Motor neuron (in vitro differentiated cells): ENCODE measurements at places on chromosomes 6 and 20.

GRCh38 chr6:128079021-128079420, 178.2 kb upstream of the THEMIS start:
- no peak for ATAC-seq

DNA sequence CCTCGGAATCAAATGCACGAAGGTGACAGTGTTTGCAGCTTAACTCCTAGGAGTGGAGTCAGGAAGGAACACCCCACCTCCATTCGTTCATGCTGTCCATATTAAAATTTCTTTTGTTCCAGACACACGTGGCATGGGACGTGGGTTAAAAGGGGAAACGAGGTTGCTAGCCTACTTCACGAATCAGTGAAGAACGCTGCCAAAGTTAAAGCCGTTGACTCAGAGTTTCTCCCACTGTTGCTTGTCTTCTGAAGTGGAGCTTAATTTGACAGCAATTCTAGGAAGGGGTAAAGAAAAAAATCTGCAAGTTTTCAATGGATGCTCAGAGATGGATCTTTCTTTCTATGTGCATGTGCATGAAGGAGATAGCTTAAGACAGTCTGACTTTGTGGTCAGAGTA, 499.1 kb downstream of the CD83 start:
- ATAC-seq: no peak

DNA sequence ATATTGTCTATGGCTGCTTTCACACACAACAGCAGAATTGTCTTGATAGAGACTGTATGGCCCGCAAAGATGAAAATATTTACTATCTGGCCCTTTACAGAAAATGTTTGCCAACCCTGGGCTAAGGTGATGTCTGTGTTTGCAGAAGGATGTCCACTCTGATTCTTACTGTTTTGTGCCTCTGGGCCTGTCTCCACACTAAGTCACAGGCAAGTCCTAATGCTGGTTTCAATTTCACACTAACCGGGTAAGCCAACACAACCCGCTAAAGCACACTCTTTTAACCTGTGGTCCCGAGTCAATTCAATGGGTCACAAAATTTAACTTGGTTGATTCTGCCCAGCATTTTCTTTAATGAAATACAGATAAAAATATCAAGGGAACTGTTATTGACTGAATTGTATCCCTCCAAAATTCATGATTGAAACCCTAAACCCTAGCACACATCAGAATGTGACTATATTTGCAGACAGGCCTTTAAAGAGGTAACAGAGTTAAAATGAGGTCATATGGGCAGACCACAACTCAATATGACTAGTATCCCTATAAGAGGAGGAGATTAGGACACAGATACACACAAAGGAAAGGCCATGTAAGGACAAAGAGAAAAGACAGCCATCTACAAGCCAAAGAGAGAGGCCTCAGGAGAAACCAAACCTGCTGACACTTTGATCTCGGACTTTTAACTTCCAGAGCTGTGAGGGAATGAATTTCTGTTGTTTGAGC, 78.4 kb downstream of the FYN start:
- no peak for ATAC-seq

DNA sequence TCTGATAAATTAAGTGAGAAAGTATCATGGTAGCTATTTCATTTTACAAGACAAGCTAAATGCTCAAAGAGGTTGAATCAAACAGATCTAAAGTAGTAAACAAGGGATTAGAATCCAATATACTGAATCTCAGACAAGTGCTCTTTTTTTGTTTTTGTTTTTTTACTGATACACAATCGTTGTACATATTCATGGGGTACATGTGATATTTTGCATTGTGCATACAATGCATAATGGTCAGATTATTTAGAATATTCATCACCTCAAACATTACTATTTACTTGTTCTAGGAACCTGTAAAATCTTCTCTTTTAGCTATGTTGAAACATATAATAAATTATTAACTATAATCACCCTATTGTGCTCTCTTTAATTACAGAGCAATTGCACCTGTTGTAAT, 57.0 kb upstream of the HCRTR2 start:
- ATAC-seq: no peak

GRCh38 chr20:47982574-47983360, 197.5 kb upstream of the SULF2 start:
- ATAC-seq: no peak

DNA sequence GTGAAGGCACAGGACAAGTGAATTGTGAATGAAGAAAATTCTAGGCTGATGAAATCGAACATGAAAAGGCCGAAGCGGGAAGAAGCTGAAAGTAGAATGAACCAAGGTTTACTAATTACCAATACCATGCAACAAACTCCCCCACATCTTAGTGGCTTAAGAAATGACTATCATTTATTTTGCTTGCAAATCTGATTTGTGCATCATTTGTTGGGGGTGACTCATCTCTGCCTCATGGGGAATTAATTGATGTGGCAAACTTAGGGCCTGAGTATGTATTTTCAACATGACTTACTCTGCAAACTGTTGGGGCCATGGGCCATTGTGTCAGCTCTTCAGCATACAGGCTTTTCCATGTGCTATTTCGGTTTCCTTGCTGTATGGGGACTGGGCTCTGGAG, 26.8 kb downstream of the PPP1R14C start:
- peak; percentile 47 for ATAC-seq

DNA sequence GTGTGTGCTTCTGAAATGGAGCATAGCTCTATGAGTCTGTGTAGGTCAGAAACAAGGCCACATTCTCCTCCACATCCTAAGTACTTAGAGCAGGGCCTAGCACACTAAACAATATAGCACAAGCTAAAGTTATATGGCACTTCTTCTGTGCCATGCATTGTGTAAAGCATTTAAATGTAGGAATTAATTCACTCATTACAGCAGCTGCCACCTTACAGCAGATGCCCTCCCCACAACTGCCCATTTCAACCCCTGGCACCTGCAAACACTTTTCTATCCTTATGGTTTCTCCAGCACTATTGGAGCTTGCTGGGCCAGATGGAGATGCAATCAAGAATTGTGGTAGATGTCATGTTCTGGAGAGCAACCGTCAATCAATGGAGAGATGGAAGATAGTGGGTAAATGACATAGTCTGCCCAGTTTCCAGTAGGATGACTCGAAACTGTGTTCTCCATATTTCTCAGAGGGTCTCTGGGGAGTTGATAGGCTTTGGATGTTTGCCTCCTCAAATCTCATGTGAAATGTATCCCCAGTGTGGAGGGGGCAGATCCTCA, 373.7 kb downstream of the DOK5 start:
- ATAC-seq: no peak

GRCh38 chr20:1883986-1884385, 11.2 kb upstream of the SIRPA start:
- peak; percentile 72 for ATAC-seq

- ATAC-seq: no peak
These were observed 193.5 kb upstream of the PLN start for GRCh38 chr6:118354641-118355040.

DNA sequence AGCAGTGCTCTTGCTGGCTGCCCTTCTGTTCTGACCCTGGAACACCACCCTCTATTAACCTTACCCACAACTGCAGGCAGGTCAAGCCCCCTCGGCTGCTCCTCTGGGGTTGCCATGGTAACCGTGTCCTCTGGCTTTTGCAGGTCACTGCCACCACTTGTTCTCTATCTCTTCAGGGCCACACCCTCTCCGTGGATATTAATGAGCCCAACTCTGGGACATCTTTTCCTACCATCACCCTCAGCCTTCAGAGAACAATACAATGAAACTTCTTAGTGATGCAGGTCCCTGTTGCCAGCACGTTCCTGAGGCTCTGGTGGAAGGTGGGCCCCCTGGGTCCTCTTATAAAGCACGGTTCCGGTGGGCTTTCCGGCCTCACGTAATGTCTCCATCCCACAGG, 30.8 kb upstream of the MICB start:
- no peak for ATAC-seq

DNA sequence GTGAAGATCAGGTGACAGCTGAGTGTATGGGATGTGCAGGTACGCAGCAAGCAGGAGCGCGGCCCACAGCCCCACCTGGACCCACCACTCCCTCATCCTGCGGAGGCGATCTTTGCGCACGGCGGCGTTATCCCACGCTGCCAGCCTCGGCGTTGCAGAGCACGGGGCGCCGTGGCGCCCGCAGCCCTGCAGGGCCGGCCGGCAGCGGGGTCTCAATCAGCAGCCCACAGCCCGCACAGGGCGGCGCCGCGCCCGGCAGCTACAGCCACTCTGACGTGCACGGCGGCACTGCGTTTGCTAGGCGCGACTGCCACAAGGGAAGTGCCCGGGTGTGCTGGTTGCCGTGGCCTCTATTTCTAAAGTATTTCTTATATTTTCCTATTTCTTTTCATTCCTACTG, 46.9 kb downstream of the LAMA2 start:
- no peak for ATAC-seq

GRCh38 chr20:23147964-23148730, 62.0 kb upstream of the CD93 start:
- ATAC-seq: peak; percentile 67

DNA sequence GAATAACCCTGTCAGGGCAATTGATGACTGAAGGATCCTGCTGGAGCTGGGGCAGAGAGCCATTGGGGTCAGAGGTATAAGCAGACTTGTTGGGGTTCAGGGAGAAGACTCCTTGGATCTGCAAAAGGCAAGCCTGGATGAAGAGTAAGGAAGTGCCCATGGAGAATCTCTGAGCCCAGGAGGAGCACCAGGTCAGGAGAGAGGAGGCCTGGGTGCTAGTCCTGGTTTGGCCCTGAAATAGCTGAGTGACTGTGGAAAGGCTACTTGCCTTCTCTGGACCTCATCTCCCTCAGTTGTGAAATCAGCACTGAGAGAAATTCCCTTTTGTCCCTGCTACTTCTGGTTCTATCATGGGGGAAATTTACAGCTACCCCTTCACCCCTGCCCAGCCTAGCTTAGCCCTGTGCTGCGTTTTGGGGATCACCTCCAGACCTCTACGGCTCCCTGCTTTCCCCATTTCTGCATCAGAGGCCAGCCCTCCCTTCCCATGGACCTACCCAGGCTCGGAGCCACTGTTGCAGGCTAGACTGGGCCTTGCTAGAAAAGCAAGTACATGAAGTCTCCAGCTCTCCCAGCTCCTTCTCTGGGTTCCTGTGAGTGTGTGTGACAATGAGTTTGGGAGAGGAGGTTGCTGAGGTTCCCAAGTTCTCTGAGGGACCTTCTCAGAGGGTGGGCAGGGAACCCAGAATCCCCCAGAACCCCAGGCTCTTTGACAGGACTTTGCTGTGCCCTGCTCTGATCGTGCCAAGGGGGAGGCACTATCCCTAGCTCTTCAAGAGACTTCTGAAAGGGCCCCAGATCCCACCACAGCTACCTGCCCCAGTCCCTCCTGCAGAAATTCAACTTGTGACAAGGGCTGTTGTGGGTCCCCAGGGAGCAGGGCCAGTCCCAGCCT, 2.3 kb upstream of the NCR2 start:
- no peak for ATAC-seq

- no peak for ATAC-seq
These were observed 183.1 kb downstream of the UBE3D start for GRCh38 chr6:82882363-82883023.

GRCh38 chr20:50023116-50023805, 40.5 kb downstream of the SNAI1 start:
- ATAC-seq: no peak

DNA sequence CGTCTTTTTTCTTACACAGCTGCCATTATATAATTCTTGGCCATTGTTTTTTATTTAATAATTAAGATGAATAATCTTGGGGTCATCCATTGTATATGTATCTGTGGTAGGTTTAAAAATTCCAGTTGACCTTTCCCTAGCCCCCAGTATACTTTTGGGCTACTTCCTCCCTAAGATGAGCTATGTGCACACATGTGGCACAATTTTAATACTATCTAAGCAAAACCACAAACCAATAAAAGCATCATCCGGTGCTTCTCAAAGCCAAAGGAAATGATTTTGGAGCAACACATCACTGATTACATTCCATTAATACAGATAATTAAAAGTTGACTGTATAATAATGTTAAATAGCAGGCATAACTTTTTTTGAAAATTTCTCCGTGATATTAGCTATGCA, 161.2 kb downstream of the ATXN1 start:
- ATAC-seq: no peak

DNA sequence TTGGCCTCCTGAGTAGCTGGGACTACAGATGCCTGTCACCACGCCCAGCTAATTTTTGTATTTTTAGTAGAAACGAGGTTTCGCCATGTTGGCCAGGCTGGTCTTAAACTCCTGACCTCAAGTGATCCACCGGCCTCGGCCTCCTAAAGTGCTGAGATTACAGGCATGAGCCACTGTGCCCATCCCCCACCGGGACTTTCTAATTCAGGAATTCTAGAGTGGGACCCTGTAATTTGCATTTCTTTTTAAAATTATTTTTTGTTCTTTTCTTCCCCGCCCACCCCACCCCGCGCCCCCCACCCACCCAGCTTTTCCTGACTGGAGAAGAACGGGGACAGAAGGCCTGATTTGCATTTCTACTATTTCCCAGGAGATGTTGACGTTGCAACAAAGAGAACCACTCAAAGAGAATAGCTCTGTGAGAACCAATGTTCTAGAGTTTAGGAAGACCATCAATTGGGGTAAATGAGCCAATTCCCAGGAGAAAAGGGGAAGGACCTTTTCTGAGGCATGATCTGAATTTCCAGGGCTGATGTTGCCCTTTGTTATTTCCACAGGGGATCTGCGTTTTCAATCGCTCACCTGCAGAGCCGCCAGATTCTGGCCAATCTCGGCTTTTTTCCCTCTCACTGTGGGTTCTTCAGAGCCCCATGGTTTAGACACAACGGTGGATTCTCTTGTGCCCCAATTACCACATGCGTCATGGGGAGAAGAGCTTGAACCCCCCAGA, 33.2 kb upstream of the TFAP2C start:
- ATAC-seq: no peak

DNA sequence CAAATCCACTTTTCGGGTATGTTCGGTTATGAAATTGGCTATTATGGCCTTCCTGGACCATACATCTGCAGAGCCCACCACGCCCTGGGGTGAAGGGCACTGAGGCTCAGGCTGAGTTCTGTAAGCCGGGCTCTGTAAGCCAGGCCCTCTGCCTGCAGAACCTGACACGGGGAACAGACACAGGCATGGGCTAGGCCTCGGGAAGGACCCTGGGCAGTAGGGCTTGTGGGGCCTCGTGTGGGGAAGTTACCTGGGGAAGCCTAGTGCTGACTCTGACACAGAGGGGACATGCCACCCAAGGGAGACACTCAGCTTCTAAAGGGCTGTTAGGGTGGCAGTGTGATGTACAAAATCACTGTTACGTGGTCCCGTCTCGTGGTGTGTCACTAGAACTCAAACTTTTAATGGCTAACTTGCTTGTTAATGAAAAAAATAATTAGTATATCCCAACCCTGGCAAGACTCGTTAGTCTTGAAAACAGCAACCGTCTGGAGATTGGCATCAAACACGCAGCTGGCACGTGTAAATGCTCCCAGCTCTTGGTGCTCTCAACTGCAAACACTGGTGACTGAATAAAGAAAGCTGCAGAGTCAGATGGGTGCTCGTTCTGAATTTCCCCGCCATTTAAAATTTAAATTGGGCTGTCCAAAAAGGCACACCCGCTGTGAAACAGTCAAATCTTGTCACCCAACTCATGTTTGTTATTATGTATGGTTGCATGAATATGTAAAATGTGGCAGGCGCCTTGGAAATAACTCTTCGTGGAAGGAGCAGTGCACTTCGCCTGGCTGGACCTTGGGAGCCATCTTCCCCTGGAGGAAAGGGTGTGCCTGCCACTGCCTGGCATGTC, 23.6 kb upstream of the TCFL5 start:
- no peak for ATAC-seq

GRCh38 chr6:152270301-152270925, 366.7 kb downstream of the SYNE1 start:
- ATAC-seq: no peak

GRCh38 chr6:98036344-98036923, 753.4 kb upstream of the MMS22L start:
- ATAC-seq: peak; percentile 90
